ENCODE measurements at places on chromosomes 7 and 10. TPM values are rescaled to one million over a fixed set of nuclear protein-coding genes. Genes with fewer than 3 reads are reported as not detected.
A peak's percentile ranks its signal among the peaks of the same experiment; 100 is the strongest.

DNA sequence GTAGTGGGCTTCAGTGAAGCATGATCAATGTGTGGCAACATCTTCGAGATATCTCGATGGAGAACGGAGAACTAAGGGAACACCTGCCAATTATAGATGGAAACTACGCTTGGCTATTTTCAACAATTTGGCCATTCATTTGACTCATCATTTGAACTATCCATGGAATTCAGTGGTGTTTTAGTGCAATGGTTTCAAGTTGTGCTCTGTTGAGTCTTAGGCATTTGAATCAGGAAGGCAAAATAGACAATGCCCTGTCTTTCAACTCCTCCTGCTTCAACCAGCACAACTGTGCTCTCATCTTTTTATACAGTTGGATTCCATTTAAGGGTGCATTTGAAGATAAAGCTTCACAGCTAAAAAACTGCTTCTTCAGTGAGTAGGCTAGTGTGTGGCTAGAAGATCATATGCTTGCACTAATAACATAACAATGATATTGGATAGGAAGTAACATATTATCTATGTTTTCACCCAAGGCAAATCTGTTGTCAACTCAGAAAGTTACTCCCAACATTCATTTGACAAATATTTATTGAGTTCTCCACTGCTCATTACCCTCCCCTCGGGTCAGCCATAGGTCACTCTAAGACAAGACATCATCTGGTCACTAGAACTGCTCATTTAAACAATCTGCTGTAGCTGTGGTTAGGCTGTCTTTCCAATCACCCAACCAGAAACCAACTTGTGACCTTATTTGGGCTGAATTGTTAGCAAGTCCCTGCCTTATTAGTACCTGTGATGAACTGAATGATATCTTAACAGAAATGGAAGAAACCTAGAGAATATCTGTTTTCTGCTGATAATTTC is 314.1 kb upstream of the SP4 start:
- no peak overlapping the region for H3K27ac ChIP-seq
- no peaks in the 10 kb centered on the region for H3K27me3 ChIP-seq
- no peak for DNase-seq
- H3K4me1 ChIP-seq, result no peaks in the 10 kb centered on the region

DNA sequence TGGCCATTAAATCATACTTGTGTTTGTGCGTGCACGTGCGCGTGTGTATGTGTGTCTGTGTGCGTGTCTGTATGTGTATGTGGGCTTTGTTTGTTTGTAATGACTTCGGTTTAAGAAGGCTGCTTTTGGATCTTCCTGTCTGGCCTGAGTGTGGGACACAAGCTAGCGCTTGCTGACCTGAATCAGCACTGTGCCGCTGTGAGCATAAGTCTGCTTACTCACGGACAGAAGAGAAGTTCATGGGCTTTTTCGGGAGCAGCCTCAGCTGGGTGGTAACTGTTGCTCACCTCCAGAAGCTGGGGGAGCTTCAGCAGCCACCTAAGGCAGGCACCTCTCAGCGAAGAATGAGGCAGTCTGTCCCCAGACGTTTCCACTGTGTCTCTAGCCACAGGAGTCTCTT is 56.1 kb upstream of the TRUB1 start:
- no peaks in the 10 kb centered on the region for H3K36me3 ChIP-seq
- no peak for DNase-seq

The NOLC1 gene
- 10.0 TPM for polyA plus RNA-seq

GRCh38 chr10:26801831-26802230 is 58.9 kb downstream of the ABI1 start:
- H3K27ac ChIP-seq, result no peak overlapping the region
- H3K4me3 ChIP-seq, result no peak overlapping the region
- H3K4me1 ChIP-seq, result no peaks in the 10 kb centered on the region
- H3K36me3 ChIP-seq, result peaks cover 17% of the 10 kb centered on the region
- H3K27me3 ChIP-seq, result no peaks in the 10 kb centered on the region
- DNase-seq, result no peak

The SLC39A12 gene
- not detected for polyA plus RNA-seq

DNA sequence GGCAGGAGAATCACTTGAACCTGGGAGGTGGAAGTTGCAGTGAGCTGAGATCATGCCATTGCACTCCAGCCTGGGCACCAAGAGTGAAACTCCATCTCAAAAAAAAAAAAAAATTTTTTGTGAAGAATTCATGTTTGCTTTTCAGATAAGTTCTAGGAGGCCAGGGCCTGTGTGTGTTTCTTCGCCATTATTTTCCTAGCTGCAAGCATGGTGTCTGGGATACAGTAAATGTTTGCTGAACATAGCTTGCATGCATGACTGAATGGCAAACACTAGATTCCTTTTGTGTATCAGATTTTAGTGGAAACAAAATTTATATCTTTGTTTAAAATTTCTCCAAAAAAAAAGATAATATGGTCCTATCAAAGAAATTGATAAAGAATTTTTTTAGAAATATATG is 9.7 kb upstream of the MACC1 start:
- no peaks in the 10 kb centered on the region for H3K36me3 ChIP-seq
- H3K27ac ChIP-seq, result no peak overlapping the region
- H3K4me3 ChIP-seq, result no peak overlapping the region
- peaks cover 2% of the 10 kb centered on the region for H3K4me1 ChIP-seq
- no peaks in the 10 kb centered on the region for H3K27me3 ChIP-seq

DNA sequence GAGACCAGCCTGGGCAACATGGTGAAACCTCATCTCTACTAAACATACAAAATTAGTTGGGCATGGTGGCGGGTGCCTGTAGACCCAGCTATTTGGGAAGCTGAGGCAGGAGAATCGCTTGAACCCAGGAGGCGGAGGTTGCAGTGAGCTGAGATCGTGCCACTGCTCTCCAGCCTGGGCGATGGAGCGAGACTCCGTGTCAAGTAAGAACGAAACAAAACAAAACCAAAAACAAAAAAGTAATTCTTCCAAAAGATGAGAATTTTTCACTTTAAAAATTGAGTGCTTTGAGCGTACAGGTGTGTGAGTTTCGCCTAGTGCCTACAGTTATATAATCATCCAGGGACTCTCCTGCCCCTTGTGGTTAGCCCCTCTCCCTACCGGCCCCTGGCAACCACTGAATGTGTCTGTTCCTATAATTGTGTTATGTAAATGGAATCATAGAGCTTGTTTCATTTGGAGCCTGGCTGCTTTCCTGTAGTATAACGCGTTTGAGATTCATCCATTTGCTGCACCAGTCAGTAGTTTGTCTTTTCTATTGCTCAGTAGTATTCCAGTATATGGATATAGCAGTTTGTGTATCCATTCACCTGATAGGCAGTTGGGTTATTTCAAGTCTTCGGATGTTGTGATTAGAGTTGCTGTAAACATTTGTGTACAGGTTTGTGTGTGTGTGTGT is 80.0 kb downstream of the RBM33 start:
- H3K36me3 ChIP-seq, result peaks cover 38% of the 10 kb centered on the region
- DNase-seq, result no peak
- H3K27me3 ChIP-seq, result no peaks in the 10 kb centered on the region
- H3K27ac ChIP-seq, result no peak overlapping the region
- H3K4me1 ChIP-seq, result peaks cover 10% of the 10 kb centered on the region

The C10orf53 gene
- polyA plus RNA-seq, result not detected

DNA sequence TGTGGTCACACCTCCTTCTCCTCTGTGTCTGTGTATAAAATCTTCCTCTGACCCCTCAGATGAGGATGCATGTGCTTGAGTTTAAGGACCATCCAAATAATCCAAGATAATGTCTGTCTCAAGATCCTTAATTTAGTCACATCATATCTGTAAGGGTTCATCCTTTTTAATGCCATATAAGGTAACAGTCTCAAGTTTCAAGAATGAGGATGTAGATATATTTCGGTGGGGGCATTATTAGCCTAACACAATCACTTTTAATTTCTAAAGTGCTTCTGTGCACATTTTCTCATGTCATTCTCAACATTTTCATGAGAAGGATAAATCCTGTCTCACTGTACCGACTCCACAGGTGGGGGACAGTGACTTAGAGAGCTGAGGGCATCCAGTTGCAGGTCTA is 235.3 kb downstream of the BUB3 start:
- no peaks in the 10 kb centered on the region for H3K27me3 ChIP-seq
- H3K4me1 ChIP-seq, result no peaks in the 10 kb centered on the region
- no peak overlapping the region for H3K27ac ChIP-seq

DNA sequence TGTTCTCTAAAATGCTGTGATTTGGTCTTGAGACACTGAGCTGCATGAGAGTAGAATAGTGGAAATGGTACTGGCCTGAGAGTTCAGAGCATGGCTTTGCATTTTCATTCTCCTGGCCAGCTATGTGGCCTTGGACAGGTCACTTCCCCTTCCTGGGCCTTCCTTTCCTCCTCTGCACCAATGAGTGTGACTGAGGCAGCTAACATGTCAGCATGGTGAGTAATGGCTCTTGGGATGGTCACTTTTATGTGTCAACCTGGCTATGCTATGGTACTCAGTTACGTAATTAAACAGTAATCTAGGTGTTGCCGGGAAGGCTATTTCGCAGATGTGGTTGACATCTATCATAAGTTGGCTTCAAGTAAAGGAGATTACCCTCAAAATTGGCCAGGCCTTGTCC is 109.3 kb downstream of the RTKN2 start:
- no peak overlapping the region for H3K27ac ChIP-seq
- H3K4me3 ChIP-seq, result no peak overlapping the region
- peak; percentile 13 for DNase-seq
- no peaks in the 10 kb centered on the region for H3K27me3 ChIP-seq
- H3K36me3 ChIP-seq, result no peaks in the 10 kb centered on the region
- no peaks in the 10 kb centered on the region for H3K4me1 ChIP-seq

DNA sequence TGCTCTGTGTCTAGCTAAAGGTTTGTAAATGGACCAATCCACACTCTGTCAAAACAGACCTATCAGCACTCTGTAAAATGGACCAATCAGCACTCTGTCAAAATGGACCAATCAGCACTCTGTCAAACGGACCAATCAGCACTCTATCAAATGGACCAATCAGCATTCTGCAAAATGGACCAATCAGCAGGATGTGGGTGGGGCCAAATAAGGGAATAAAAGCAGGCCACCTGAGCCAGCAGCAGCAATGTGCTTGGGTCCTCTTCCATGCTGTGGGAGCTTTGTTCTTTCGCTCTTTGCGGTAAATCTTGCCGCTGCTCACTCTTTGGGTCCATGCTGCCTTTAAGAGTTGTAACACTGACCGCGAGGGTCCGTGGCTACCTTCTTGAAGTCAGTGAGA is 740.5 kb upstream of the POM121L12 start:
- DNase-seq, result no peak
- H3K4me1 ChIP-seq, result no peaks in the 10 kb centered on the region
- no peak overlapping the region for H3K27ac ChIP-seq
- H3K36me3 ChIP-seq, result no peaks in the 10 kb centered on the region

DNA sequence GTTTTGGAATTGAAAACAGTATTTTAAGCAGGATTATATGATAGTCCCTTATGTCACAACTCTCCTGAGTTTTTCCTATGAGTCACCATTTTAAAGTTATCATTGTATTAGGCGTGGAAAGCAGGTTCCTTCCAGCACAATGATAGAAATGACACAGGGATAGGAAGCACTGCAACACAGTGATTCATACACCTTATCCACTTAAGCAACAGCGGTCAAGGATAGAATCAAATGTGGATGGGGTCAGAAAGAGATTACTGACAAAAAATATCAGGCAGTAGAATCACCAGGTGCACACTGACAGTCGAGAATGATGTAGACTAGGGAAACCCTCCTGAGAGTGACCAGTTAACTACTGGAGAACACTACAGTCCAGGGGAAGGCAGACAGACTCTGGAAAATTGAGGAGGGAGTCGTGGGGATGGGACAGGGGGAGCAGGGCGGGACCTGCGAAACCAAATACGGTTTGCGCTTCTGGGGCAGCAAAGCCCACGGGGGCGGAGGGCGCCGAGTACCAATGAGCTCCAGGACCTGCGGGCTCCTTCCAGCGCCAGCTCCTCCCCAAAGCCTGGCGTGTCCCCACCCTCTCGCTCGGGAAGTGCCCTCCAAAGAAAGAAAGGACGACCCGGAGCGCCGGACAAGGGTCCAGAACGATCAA is 479 bp downstream of the PNPLA8 start:
- peaks cover 23% of the 10 kb centered on the region for H3K4me1 ChIP-seq
- H3K4me3 ChIP-seq, result peak overlapping the region; percentile 82
- DNase-seq, result peak; percentile 94
- H3K27me3 ChIP-seq, result no peaks in the 10 kb centered on the region
- H3K27ac ChIP-seq, result peak overlapping the region; percentile 96

- no peak overlapping the region for H3K4me3 ChIP-seq
- DNase-seq, result no peak
- H3K4me1 ChIP-seq, result no peaks in the 10 kb centered on the region
- H3K36me3 ChIP-seq, result no peaks in the 10 kb centered on the region
These were observed 292.2 kb upstream of the TAC1 start for GRCh38 chr7:97439637-97440214.

GRCh38 chr10:1203216-1203615 is 147.0 kb downstream of the WDR37 start:
- H3K27me3 ChIP-seq, result no peaks in the 10 kb centered on the region
- no peak overlapping the region for H3K27ac ChIP-seq
- no peaks in the 10 kb centered on the region for H3K36me3 ChIP-seq
- no peak for DNase-seq
- H3K4me1 ChIP-seq, result no peaks in the 10 kb centered on the region

The LMOD2 gene
- not detected for polyA plus RNA-seq

DNA sequence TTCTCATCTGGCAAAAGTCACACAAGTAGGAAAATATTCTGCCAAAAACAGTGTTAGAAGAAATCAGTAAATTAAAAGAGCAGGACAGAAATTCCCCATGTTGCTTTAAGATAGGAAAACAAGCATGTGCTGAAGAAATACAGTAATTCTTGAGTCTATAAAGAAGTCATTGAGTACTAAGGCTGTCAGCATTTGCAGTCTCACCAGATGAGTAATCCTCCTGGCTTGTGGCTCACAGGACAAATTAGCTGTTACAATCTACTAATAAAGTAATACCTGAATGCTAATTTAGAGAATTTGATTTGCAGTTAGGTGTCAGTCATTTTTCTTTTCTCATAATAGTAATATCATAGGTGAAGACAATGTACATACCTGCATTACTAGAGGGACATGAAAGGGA is 1158.9 kb upstream of the CELF2 start:
- H3K4me1 ChIP-seq, result no peaks in the 10 kb centered on the region
- no peak for DNase-seq
- no peaks in the 10 kb centered on the region for H3K36me3 ChIP-seq
- no peak overlapping the region for H3K27ac ChIP-seq
- no peaks in the 10 kb centered on the region for H3K27me3 ChIP-seq
- H3K4me3 ChIP-seq, result no peak overlapping the region

- no peak for DNase-seq
- no peaks in the 10 kb centered on the region for H3K4me1 ChIP-seq
- no peaks in the 10 kb centered on the region for H3K36me3 ChIP-seq
These were observed 6.3 kb downstream of the RAPGEF5 start for GRCh38 chr7:22350466-22351328.

GRCh38 chr7:77958436-77958835 is 159.9 kb downstream of the PHTF2 start:
- H3K4me3 ChIP-seq, result no peak overlapping the region
- peaks cover 24% of the 10 kb centered on the region for H3K36me3 ChIP-seq
- no peak overlapping the region for H3K27ac ChIP-seq

GRCh38 chr7:15303357-15303756 is 258.5 kb downstream of the AGMO start:
- H3K27ac ChIP-seq, result no peak overlapping the region
- H3K27me3 ChIP-seq, result no peaks in the 10 kb centered on the region
- H3K4me3 ChIP-seq, result no peak overlapping the region
- no peak for DNase-seq

- H3K36me3 ChIP-seq, result no peaks in the 10 kb centered on the region
- H3K4me1 ChIP-seq, result peaks cover 3% of the 10 kb centered on the region
- no peak overlapping the region for H3K4me3 ChIP-seq
- no peaks in the 10 kb centered on the region for H3K27me3 ChIP-seq
- no peak overlapping the region for H3K27ac ChIP-seq
These were observed 9.2 kb downstream of the TAS2R60 start for GRCh38 chr7:143452495-143452894.

The LBX1 gene
- polyA plus RNA-seq, result not detected

The RSPH10B gene
- polyA plus RNA-seq, result not detected

- no peaks in the 10 kb centered on the region for H3K27me3 ChIP-seq
- peaks cover 5% of the 10 kb centered on the region for H3K36me3 ChIP-seq
- no peak for DNase-seq
These were observed 1.4 kb downstream of the SFR1 start for GRCh38 chr10:104123397-104123796.

The SRPK2 gene
- 37.7 TPM for polyA plus RNA-seq

All from CD14-positive monocyte (primary cell).